ENCODE measurements at places on chromosomes 4 and X.
A peak's percentile ranks its signal among the peaks of the same experiment; 100 is the strongest.

- no peak for DNase-seq
Measured at GRCh38 chr4:106444557-106444956, 76.0 kb upstream of the GIMD1 start.

- no peak for DNase-seq
Measured at GRCh38 chrX:122770581-122770980, 413.5 kb upstream of the GRIA3 start.

DNA sequence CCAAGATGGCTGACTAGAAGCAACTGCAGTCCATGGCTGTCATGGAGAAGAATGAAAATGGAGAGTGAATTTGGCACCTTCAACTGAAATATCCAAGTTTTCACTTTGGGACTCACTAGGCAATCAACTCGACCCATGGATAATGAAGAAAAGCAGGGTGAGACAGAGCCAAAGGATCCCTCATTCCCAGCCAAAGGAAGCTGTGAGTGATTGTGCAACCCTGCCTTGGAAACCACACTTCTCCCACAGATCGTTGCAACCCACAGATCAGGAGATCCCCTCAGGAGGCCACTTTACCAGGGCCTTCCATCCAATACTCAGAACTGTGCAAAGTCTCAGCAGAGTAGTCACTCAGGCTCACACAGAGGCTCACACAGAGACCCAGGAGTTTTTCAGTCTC lies 4.5 kb downstream of the CFAP299 start:
- DNase-seq, result no peak

DNA sequence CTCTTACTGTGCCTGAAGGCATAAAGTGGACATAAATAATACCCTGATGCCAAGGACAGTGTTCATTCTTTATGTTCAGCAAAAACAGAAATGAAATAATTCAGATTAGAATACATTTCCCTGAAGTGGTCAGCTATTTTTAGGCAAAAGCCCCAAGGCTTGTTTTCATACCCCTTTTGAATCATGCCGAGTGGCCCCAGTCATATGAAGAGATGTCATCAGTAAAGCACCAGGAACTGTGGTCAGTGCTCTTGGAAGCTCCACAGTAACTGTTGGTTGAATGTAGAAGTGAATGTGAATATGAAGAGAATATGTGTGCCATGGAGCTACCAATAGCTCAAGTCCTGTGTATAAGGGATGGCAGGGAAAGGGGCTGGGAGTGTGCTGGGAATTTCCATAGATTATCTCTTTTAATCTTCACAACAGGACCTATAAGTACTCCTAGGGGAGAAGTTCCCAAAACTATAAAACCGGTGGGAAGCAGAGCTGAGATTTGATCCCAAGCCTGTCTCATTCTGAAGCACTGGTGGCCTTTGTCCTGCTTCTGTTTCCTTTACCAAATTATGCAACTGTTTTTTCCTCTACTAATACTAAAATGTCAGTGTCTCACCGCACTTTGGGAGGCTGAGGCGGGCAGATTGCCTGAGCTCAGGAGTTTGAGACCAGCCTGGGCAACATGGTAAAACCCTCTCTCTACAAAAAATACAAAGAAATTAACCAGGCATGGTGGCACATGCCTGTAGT lies 52.6 kb downstream of the FNIP2 start:
- no peak for DNase-seq

GRCh38 chr4:15495621-15496020 lies 25.9 kb downstream of the CC2D2A start:
- no peak for DNase-seq

GRCh38 chrX:150869450-150869849 lies 29.0 kb downstream of the CD99L2 start:
- no peak for DNase-seq

GRCh38 chrX:153662266-153662665 lies 11.3 kb downstream of the PNCK start:
- peak; percentile 12 for DNase-seq

DNA sequence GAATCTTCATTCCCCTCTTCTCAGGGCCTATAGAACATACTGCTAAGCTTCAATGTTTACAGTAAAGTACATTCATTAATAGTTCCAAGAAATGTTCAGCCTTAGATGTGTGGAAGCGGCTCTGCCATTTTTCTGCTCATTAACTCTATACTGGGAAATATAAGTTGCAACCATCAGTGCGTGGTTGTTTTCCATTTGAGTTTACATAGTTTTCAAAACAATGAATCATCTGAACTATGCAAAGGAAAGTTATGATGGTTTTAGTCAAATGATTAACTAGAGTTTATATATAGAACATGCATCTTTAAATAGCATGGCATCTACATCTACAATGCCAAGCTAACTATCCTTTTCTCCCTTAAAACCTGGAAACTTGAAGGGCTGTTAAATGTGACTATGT lies 29.6 kb downstream of the LEF1 start:
- no peak for DNase-seq

DNA sequence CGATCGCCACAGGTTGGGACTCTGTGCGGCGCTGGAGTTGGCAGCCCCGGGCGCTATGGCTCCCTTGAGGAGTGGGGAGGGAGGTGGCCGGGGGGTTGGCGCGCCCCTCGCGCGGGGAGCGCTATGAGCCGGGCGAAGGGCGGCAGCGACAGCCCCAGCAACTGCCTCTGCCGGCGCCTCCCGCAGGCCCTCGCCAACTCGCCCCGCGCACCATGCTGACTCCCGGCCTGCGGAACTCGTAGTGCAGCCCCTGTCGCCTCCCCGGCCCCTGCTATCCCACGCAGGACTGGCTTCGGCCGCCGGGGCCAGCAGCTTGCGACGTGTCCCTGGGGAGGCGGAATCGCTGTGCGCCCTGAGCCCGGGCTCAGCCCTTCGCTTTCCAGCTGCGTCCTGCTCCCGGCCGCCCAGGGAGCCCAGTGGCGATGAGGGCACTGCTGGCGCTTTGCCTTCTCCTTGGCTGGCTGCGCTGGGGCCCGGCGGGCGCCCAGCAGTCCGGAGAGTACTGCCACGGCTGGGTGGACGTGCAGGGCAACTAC lies 415 bp downstream of the SHISA3 start:
- no peak for DNase-seq

GRCh38 chrX:64976673-64977040 lies 407 bp upstream of the ZC4H2 start:
- DNase-seq, result no peak

DNA sequence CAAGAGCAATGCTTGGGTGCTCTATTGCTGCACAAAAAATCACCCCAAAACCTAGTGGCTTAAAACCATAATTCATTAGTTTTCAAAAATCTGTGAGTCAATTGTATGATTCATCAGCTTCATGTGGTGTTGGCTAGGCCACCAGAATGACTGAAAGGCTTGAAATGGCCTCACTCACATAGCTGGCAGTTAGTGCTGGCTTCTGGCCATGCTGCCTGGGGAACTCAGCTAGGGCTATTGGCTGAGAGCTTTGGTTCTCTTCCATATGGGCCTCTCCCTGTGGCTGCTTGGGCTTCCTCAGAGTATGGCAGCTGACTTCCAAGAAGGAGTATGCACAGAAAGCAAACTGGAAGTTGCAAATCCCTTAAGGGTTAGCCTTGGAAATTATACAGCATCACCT lies 3.1 kb upstream of the MTMR1 start:
- no peak for DNase-seq

DNA sequence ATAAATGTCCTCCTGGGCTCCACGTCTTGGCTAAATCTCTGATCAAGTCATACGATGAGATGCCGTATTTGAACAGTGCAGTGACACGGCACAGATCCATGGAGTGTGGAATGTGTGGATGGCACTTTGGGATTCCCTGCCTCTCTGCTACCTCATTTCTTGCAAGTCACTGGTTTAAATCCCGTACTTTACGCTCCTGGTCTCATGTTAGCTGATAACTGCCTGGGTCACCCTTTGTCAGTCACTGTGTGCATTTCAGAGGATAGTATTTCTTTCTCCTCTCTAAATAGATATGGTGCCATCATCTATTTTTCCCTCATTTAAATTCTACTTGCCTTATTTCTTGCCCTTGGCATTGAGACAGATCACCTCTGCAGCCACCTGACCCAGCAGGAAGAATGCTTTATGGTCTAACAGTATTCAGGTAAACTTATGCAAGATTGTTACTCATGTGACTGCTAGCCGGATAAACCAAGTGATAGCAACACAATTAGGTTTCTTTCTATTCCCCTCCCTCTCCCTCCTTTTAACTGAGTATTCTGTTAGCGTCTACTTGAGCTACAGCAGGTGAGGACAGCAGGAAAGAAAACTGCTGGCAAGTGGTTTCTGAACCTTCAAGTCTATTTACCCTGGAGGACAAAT lies 2.8 kb downstream of the EGF start:
- no peak for DNase-seq

DNA sequence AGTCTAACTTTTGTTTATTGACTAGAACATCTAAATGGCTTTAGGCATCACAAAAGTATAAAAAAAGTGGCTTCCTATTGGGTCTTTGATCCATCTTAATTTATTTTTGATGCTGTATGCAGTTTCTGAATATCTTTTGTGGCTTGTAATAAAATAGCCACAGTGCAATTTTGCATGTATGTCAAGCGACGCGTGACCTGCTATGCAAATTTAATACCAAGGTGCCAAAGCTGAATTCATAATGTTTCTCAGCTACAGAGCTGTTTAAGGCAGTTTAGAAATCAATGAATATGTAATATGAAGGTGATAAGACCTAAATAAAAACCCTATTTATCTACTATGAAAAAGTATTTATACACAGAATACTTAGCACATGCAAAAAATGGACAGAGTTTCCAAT lies 197.8 kb downstream of the AFF2 start:
- DNase-seq, result no peak

- DNase-seq, result no peak
Measured at GRCh38 chr4:189202869-189203271, 737.8 kb upstream of the FRG1 start.

DNA sequence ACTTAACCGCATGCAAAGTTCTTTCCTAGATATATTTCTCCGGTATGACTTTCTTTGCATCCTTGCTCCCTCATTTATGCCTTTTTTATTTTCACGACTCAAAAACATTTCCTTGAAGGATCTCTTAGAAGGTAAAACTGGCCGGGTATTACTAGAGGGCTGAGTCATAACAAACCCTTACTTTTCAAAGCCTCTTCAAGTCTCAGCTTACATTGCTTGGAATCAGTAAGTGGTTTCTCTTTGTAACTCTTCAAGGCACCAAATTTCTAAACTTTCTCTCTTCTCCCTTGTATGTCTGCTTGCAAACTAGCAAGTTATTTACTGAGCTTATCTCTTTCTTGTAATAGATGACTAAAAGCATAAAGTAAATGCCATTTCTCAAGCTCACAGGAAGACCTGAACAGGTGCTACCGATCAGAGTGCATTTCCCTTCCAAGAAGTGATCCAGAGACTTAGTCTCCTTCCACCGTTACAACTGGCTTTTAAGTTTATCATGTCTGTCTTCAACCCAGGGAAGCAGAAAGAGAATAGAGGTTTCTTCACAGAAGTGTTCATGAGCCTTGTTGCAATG lies 75.5 kb downstream of the ANXA10 start:
- no peak for DNase-seq

All from stimulated activated CD4-positive, alpha-beta T cell treated with anti-CD3 and anti-CD28 coated beads, Interleukin-1b, Interleukin-23, amount 100 ng/mL, for 1 hour (primary cell).